Gastrocnemius medialis (tissue), 4 donors: ENCODE measurements at places on chromosomes 3 and 15. TPM values are rescaled to one million over a fixed set of nuclear protein-coding genes. Genes with fewer than 3 reads are reported as not detected.

Gene SLCO2A1
- 2.4 TPM for total RNA-seq

Gene PODXL2
- 1.5 TPM for total RNA-seq

Gene ANKDD1A
- total RNA-seq: 0.39 TPM

Gene MNS1
- 0.44 TPM for total RNA-seq

Gene GCNT3
- not detected for total RNA-seq

DNA sequence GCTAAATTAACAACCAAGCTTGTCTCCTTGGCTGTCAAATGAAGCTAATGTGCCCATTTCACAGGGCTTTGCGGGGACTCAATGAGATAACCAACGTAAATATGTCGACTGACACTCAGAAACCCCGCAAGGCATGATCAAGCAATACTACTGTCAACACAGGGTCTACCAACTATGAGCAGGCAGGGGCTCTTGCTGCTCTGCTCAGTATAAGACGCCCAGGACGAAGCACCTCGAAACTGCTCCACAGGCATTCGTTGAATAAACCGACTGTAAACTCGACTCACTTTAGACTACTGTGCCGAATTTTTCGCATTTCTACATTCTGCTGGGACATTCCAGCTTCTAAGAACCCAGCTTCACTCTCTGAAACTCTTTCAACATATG, 55.0 kb downstream of the FEZF2 start:
- H3K27me3 ChIP-seq: peaks cover 5% of the 10 kb centered on the region
- H3K4me3 ChIP-seq: peak overlapping the region; percentile 58
- no peak for DNase-seq

DNA sequence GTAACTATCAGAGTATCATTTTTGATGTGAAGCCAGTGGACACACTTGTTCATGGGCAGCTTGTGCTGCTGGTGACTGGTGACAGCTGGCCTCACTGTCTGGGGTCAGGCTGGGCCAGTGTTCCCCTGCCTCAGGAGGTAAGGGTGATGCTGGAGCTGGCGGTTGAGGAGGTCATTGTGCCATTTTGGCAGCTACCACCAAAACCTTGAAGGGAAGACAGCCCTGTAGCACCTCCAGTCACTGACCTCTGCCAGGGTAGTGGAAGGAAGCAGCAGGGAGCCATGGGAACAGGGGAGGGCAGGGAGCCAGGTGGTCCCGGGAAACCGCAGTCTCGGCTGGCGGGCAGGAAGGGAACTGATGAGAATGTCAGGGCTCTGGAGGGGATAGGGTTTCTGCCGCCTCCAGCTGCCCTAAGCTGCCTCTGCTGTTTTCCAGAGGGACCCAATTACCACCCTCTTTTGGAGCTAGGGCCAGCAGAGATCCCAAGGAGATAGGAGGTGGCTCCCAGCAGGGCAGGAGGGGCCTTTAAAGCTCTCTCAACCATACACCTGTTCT, 24.8 kb downstream of the FOXL2NB start:
- H3K27me3 ChIP-seq: no peaks in the 10 kb centered on the region
- no peaks in the 10 kb centered on the region for H3K4me1 ChIP-seq
- no peaks in the 10 kb centered on the region for H3K36me3 ChIP-seq
- H3K27ac ChIP-seq: no peak overlapping the region
- DNase-seq: no peak

- H3K4me3 ChIP-seq: no peak overlapping the region
- DNase-seq: no peak
- H3K27me3 ChIP-seq: no peaks in the 10 kb centered on the region
- no peaks in the 10 kb centered on the region for H3K36me3 ChIP-seq
- H3K27ac ChIP-seq: peak overlapping the region; percentile 41
- H3K4me1 ChIP-seq: peaks cover 19% of the 10 kb centered on the region
Observed at GRCh38 chr3:28846971-28847478, 433.8 kb upstream of the RBMS3 start.

DNA sequence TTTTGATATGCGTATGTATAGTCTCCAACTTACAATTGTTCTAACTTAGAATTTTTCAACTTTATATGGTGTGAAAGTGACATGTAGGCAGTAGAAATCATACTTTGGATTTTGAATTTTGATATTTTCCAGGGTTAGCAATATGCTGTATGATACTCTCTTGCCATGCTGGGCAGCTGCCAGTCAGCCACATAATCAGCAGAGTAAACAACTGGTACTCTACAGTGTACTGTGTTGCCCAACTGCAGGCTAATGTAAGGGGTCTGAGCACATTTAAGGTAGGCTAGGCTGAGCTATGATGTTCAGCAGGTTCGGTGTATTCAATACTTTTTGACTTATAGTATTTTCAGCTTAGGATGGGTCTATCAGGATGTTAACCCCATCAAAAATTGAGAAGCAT, 52.0 kb upstream of the RYK start:
- H3K4me3 ChIP-seq: no peak overlapping the region
- H3K4me1 ChIP-seq: no peaks in the 10 kb centered on the region
- no peaks in the 10 kb centered on the region for H3K27me3 ChIP-seq
- H3K27ac ChIP-seq: no peak overlapping the region
- H3K36me3 ChIP-seq: no peaks in the 10 kb centered on the region

DNA sequence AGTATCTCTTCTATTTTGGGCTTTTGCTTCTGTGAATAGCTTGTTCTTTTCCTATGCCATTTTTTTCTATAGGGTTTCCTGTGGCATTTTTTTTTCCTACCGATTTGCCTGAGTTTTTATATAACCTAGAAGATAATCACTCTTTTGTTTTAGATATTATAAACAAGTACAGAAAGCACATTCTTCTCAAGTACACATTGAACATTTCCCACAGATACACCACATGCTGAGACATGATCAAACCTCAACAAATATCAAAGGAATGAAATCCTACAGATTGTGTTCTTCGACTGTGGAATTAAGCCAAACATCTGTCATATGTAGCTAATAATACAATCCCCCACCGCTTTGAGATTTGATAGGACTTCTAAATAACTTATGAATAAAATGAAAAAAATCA, 9.1 kb upstream of the FEM1B start:
- H3K4me3 ChIP-seq: no peak overlapping the region
- H3K36me3 ChIP-seq: no peaks in the 10 kb centered on the region
- H3K4me1 ChIP-seq: peaks cover 25% of the 10 kb centered on the region
- no peaks in the 10 kb centered on the region for H3K27me3 ChIP-seq
- no peak overlapping the region for H3K27ac ChIP-seq

DNA sequence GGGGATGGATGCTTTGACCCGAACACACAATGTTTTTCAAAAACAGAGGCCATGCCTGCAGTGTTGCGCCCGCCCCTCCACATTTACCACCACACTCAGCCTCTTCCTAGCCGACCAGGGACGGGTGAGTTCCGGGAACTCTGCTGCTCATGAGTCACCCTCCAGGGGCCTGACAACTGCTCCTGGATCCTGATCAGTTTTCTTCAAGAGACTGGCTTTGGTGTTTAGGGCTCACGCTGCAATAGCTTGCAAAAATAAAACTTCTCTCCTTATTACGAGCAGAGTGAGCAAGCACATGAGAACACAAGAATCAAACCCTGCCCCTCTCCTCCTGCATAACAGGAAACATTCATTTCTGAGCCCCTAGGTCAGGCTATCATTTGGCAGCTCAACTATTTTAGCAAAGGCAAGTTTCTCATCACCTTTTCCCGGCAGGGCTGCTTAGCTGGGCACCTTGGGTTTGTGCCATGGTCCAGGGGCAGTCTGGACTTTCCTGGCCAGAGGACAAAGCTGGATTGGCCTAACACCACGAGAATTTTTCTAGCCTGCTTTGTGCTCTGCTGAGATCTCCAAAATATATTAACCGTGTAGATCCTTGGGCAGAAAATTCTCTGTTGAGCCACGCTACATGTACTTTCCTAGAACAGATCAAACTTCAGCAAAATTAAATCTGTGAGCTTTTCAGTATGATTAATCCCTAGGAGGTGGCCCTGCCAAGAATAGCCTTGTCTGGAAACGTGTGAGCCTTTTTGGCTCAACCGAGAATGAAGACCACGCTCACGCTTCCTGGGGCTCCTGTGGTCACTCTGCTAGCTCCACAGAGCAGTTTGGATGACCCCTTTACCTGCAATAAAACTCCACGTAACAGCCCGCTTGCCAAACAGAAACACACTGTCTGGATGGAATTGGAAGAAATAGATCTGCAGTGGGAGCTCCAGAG, 52.7 kb upstream of the SPATA12 start:
- peaks cover 32% of the 10 kb centered on the region for H3K4me1 ChIP-seq
- H3K36me3 ChIP-seq: no peaks in the 10 kb centered on the region
- peak; percentile 54 for DNase-seq
- no peak overlapping the region for H3K4me3 ChIP-seq
- H3K27me3 ChIP-seq: no peaks in the 10 kb centered on the region

DNA sequence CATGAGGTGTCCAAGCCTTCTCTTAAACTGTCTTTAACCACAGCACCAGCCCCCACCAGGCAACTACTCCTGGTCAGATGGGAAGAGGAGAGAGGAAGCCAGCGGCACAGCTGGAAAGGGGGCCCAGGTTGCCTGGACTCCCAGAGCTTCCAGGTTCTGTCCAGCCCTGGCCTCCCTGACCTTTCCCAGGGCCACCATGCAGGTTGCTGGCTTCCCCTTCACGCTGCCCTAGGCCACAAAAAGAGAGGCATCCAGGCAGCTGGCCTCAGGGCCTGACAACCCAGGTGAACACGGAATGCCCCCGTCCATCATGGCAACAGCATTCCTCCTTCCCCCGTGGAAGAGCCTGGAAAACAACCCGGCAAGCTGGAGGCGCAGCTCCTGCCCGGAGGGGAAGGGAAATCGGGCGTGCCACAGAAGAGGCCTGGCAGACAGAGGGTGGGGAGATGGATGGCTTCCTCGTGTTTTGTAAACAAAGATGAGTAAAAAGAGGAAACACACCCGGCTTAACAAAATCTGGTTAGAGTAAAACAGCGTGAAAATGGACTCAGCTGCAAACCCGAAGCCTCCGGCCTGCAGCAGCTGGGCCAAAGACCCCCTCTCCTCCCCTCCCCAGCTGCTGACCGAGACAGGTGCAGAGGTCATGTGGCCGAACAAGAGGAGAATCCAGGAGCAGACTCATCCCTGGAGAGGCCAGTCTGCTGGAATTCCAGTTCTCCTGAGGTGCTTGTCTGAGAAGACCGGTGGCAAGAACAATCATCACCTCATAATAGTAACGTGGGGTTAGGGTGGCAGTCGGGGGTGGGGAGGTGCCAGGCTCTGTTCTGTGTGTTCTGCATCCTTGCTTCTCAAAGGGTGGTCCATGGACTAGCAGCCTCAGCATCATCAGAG, 15.5 kb downstream of the BMF start:
- no peak overlapping the region for H3K4me3 ChIP-seq
- DNase-seq: no peak
- H3K27ac ChIP-seq: peak overlapping the region; percentile 87
- no peaks in the 10 kb centered on the region for H3K36me3 ChIP-seq
- no peaks in the 10 kb centered on the region for H3K27me3 ChIP-seq
- peaks cover 72% of the 10 kb centered on the region for H3K4me1 ChIP-seq

GRCh38 chr3:48478626-48479555, 25.1 kb downstream of the SHISA5 start:
- H3K36me3 ChIP-seq: no peaks in the 10 kb centered on the region
- H3K27me3 ChIP-seq: no peaks in the 10 kb centered on the region
- no peak overlapping the region for H3K4me3 ChIP-seq
- no peak for DNase-seq
- no peaks in the 10 kb centered on the region for H3K4me1 ChIP-seq
- H3K27ac ChIP-seq: no peak overlapping the region

DNA sequence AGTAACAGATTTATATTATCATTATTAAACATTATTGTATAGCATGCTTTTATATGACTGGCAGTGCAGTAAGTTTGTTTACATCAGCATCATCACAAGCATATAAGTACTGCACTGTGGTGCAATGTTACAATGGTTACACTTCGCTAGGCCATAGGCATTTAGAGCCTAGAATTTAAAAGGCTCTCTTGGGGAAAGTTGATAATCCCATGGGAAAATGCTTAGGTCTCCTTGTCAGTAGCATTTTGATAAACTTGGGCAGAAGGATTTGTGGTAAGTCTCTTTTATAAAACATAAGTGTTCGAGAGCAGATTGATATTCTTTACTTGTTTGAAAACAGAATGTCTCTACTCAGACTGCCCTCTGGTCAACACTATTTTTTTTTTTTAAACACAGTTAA, 7.5 kb downstream of the DTWD1 start:
- no peaks in the 10 kb centered on the region for H3K27me3 ChIP-seq
- no peak overlapping the region for H3K4me3 ChIP-seq
- H3K4me1 ChIP-seq: peaks cover 6% of the 10 kb centered on the region
- no peaks in the 10 kb centered on the region for H3K36me3 ChIP-seq

DNA sequence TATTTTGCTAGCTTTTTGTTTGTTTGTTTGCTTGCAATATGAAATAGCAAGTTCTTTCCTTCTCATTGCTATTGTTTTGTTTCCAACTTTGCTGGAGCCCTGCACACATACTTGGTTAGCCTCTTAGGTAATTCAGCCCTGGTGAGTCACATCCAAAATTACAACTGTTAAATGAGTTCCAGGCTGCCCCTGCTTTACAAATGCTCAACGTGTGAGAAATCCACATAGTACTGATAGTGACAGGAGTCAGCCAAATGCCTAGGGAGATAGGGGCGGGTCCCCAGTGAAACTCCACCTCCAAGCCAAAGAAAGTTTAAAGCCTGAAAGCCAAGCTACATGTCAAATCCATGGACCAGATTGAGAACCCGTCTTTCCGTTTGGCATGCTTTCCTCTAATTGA, 81.3 kb upstream of the RNF7 start:
- no peaks in the 10 kb centered on the region for H3K4me1 ChIP-seq
- H3K27ac ChIP-seq: no peak overlapping the region
- DNase-seq: no peak
- peaks cover 6% of the 10 kb centered on the region for H3K27me3 ChIP-seq

DNA sequence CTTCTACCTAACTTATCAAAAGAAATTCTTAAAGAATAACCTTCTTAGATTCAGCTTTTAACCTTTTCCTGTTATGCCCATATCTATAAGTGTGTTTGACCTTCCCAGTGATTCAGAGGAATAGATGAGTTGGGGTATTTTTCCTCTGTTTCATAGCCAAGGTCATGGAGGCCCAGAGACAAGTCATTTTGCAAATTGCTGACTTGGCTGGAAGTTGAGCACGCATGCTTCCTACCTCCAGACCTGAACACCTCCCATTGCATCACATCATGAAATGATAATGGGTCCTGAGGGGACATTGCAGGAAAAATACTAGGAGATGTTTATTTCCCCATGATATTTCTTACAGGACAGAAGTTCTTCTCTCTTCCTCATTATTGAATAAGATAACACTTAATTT, 158.6 kb upstream of the LMCD1 start:
- DNase-seq: no peak
- H3K36me3 ChIP-seq: no peaks in the 10 kb centered on the region
- H3K4me3 ChIP-seq: no peak overlapping the region
- no peaks in the 10 kb centered on the region for H3K27me3 ChIP-seq
- H3K4me1 ChIP-seq: no peaks in the 10 kb centered on the region
- H3K27ac ChIP-seq: no peak overlapping the region

DNA sequence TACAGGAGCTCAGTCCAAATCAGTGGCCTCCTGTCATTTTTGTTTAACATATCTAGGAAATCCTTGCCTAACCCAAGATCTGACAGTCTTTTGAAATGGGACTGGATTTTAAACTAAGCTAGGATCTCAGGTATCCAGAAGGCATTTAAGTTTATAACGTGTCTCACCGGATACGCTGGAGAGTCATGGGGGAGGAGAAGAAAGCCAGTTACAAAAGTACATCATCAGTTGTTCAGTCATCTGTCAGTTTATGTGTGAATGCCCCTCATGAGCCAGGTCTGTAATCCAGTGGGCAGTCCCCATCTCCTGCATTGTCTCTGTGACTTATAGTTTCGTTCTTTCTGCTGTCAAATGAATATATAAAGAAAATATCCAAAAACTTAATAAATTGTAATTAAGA, 44.4 kb downstream of the RAB7A start:
- peak; percentile 46 for DNase-seq
- H3K27me3 ChIP-seq: no peaks in the 10 kb centered on the region
- H3K36me3 ChIP-seq: no peaks in the 10 kb centered on the region
- H3K4me3 ChIP-seq: peak overlapping the region; percentile 32
- peak overlapping the region; percentile 93 for H3K27ac ChIP-seq
- H3K4me1 ChIP-seq: peaks cover 76% of the 10 kb centered on the region
